ENCODE measurements at places on chromosomes 6 and 20.

GRCh38 chr6:94372229-94372628 is 952.9 kb upstream of the EPHA7 start:
- no peak for DNase-seq

DNA sequence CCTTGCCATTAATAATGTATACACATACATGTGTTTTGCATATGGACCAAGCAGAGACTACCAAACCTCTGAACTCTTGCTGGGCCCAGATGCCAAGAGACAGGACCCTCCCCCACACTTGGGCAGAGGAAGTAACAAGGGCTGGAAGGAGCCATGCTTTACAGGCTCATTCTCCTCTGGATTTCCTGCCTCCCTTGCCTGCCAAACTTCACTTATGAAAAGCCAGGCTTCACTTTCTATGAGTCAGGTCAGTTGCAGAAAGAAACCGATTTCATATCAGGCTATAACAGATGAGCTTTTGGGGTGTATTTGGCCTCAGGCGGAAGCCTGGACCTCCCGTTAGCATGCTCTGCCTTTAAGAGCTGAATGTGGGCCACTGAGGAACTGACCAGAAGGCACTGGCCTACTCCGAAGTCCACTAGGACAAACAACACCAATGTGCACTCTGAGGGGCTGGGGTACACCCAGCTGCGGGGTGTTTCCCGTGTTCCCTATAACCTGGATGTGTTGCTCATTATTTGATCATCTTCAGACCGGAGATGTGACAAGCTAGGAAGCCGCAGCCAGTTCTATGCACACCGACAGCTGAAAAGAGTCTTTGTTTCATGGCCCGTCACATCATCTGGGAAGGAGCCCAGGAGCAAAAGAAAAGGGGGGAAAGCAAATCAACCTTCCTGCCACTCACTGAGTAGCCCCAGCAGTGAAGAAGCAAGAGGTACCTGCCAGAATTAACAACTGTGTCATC is 28.5 kb downstream of the HAO1 start:
- no peak for DNase-seq

DNA sequence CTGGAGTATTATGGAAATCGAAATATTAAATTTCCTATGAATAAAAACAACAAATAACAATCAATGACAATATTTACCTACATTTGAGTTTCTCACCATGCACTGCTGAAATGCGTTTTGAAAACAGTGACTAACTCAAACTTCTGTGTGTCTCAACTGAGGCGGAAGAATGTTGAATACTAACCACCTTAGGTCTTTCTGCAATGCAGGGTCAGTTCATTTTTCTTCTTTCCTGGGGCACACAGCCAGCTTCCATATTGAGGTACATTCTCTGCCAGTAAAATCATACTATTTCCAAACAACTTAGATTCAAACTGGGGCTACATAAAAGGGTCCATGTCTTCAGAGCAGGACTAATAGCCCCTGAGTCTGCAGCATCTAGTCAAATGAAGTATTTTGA is 310.1 kb downstream of the UTRN start:
- no peak for DNase-seq

GRCh38 chr6:21436625-21437024 is 156.9 kb upstream of the SOX4 start:
- DNase-seq = no peak

- DNase-seq = no peak
These were observed 50.8 kb upstream of the SPTLC3 start for GRCh38 chr20:12957968-12958367.

- DNase-seq = no peak
These were observed 11.2 kb downstream of the FOXP4 start for GRCh38 chr6:41557335-41557734.

DNA sequence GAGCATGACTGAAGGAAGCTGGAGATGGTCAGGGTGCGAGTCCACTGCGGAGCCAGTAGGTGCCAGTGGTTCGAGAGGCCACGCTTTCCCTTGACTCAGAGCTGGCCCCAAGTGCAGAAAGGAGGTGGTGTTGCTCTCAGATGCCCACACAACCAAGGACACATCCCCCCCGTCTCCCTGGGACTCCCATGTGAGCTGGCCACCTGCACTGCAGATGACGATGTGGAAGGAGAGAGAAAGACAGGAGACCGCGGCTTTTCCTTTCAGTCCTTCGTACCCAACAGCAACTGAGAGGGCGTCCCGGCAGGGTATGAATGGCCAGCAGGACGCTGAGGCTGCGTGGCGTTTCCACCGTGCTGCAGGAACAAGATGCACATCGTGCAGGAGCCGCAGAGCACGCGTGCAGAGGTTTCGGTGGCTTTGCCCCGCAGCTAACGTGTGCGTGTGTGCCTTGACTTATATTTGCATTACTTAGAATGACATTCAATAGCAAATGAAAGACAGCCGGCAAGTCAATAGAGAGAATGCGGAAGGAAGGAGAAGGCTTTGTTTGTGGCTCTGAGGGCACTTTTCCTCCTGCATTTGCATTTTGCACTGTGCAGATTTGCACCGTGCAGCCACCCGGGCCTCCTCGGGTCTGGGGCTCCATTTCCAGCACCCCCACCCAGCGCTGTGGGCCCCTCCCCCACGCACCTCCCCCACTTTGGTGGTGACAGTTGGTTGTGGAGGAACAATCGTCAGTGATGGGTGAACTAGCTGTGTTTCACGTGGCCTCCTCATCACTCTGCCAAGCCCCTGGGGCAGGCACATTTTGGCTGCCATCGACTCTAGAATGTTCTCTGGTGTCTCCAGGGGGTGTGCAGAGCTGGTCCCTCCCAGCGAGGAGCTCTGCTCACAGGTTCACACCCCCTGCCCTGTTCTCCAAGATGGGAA is 26.4 kb upstream of the BHLHE23 start:
- DNase-seq = peak; percentile 24

DNA sequence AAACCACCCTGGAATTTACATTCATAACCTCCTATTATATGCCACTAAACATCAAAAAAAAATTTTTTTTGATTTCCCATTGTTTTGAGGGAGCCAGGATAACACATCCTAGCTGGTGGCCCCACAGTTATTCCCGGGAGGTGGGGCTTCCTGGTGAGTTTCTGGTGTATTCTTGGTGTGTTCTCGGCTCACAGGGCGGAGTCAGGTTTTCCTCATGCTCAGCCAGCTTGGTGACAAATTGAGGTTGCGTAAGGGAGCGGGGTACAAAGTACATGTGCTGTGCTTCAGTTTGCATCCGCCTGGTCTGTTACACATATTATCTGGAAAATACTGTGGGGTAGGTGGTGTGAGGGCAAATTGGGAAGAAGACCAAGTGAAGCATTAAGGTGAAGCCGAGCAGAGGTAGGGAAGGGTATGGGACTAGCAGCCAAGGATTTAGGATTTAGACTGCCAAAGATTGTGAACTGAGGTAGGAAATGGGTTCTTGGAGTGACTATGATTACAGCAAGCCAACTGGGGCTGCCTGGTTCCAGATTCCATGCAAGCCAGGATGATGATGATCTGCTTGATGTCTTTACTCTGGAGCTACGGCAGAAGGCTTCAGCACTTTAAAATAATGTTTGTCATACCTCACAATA is 46.2 kb upstream of the EEF1A1 start:
- DNase-seq = peak; percentile 43

GRCh38 chr20:60203451-60203850 is 245.2 kb downstream of the CDH26 start:
- peak; percentile 76 for DNase-seq

GRCh38 chr20:18724788-18725464 is 88.7 kb upstream of the SCP2D1 start:
- DNase-seq = no peak

DNA sequence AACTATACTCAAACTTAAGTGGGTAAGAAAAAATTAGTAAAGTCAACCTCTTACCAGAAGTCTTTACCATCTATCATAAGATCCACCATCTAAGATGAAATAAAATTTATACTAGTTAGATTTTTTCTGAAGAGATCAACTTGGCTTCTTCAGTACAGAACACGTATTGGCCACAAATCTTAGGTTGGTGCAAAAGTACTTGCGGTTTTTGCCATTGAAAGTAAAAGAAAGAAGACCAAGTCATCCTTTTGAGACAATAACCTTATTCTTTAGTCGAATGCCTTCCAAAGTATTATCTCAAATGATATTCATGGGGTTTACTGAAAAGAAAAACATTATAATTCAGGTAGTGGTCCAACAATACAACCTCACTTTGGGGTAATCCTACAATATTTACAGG is 292.6 kb upstream of the PTCHD4 start:
- no peak for DNase-seq

DNA sequence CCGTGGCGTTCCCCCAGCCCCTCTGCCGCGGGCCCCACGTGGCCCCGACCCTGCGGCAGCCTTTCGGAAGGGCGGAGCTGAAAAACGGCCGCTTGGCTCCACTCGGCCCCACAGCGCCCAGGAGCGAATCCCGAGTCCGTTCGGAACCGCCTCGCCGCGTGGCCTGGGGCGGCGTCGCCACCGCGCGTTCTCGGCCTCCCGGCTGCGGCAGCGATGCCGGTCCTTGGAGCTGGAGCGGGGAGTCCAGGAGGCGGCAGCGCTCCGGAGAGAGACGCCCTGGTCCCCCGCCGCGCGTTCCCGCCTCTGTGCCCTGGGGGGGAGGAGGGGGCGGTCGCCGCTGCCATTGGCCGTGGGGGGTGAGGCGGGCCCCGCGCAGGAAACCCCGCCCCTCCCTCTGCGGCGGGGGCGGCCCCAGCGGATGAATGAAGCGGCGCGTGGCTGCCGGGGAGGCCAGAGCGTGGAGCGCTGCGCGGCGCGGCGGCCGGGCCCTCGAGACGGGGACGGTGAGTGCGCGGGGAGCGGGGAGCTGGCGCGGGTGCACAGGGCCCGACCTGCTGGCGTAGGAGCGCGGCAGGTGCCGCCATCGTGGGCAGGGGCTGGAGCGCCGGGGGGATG is at the start of gene SLCO4A1:
TSS of gene SLCO4A1 (plus strand) at position 453 of the 615 bp plus-strand sequence. CDS start 13,952 bp downstream, outside the sequence.
- peak; percentile 46 for DNase-seq

- DNase-seq = peak; percentile 1
These were observed 811.3 kb downstream of the DHX35 start for GRCh38 chr20:39773380-39774000.

DNA sequence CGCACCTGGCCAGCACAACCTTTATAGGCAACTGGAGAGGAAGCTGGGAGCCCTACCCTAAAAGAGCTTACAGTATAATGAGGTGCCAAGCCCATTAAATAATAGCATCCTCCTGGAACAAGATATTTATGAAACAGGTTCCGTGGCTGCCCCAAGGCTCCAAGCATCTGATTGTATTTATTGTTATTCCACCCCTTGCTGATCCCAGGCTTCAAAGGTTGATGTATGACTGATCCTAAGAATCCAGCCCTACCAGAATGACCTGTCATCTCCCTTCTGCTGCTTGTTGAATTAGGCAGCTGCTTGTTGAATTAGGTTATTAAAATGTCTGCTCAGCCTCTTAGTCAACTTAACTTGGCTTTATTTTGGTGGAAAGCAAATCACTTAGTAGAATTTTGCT is 35.2 kb upstream of the SASH1 start:
- DNase-seq = peak; percentile 52

DNA sequence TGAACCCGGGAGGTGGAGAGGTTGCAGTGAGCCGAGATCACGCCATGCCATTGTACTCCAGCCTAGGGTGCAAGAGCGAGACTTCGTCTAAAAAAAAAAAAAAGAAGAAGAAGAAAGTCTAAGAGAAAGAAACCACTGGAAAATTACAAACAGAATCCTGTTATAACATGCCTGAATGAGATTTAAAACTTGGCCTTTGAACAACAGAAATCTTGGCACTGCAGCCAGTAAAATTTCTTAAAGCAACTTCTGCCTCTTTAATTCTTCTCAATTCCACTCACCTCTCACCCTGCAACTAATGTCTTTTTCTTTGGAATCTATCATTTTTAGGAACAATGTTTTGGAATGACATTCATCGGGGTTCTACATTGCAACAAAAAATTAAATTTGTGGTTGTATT is 26.3 kb downstream of the PM20D2 start:
- DNase-seq = no peak

- no peak for DNase-seq
These were observed 96.0 kb downstream of the PSMB1 start for GRCh38 chr6:170456886-170457698.

DNA sequence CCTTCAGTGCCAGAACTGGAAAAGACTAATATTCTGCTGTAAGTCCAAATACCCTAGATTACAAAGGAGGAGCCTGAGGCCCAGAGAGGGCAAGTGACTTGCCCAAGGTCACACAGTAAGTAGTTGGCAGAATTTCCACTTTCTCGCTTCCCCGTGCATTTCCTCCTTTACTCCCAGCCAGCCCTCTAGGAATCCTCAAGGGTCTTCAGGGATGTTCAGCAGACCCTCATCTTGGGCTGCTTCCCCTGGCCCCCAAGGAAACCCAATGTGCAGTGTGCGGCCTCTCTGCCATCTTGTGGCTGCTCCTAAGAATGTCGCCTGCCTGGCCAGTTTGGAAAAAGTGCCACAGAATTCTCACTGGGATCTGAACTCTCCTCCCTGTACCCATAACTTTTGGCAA is 217.7 kb upstream of the LRFN2 start:
- no peak for DNase-seq

- no peak for DNase-seq
These were observed 547.2 kb upstream of the JAG1 start for GRCh38 chr20:11221046-11221445.

DNA sequence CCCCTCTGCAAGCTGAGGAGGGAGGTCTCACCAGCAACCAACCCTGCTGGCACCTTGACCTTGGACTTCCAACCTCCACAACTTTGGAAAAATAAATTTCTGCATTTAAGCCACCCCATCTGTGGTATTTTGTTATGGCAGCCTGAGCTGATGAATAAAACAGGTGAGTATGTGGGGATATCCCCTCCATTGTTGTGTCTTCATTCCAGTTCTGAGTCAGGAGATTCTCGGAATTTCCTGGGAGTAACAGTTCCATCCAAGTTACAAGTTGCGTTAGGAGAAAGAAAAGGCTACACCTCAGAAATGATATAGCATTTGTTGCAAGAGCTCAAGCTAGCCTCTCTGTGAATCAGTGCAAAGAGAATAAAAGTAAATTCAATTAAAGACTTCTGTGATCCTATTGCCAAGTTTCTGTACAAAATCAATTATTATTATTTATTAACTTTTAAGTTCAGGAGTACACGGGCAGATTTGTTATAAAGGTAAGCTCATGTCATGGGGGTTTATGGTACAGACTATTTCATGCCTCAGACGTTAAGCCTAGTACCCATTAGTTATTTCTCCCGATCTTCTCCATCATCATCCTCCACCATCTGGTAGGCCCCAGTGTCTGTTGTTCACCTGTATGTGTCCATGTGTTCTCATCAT is 153.0 kb downstream of the NKAIN2 start:
- DNase-seq = no peak

DNA sequence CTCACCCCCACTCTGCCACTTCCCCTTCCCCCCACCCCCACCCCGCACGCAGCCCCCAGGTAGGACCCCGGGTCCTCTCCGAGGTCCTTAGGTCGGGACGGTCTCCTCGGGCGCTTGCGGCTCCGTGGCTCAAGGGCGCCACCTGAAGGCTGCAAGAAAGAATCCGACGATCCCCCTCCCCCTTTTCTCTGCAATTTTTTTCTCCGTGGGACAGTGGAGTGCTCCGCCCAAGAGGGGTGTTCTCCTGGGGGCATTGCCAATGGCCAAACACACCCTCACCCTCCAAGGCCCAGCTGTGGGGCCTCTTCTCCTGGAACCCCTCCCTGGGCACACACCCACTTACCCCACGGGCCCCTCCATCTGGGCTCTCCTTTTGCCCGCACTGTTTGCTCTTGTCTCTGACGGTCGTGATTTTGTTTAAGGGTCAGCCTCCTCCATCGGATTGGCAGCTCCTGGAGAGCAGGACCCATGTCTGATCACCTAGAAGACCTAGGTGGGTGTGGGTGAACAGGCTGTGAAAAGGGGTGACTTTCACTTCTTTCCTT is 1.1 kb upstream of the TMEM74B start:
- DNase-seq = peak; percentile 82

- DNase-seq = no peak
These were observed 611.1 kb upstream of the ARID1B start for GRCh38 chr6:156166093-156166492.

All from mesendoderm (in vitro differentiated cells).